ENCODE measurements at places on chromosomes 3 and 15.

GRCh38 chr15:37880009-37880834 is 54.2 kb upstream of the TMCO5A start:
- DNase-seq: no peak

DNA sequence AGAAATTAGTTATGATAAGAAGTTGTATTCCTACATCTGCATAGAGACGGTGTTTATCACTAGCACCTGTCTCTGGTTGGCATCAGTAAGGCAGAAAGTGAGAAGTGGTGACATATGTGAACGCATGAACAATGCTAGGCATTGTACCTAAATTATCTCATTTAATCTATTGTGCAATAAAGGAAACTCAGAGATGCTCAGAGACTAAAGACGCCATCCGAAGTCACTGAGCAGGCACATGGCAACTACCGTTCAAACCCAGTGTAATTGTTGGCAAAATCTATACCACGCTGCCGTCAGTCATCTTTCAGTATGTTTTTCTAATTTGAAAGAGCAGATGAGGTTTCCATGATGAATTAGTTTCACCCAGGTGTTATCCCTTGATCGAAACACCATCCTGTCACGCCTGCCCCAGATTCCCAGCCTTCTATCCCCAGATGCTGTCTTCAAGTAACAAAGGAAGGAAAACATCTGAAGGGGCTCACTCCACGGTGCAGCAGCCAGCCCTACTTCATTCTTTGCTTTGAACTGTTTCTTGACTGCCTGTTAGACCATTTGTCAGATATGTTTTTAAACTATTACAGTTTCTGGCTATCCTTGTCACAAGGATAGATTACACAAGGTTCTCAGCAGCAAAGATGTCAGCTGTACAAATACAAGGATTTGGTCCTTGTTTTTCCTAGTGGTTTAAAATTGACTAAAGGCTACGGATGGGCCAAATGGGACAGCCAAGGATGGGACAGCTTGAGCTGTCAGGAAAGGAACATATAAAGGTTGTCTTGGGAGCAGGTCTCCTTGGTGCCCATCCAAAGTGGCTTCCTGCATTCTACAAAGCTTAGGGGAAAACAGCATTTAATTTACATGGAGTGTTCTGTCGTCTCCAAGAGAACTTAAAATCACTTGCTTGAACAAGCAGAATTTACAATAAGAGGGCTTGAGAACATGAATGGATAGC is 99.1 kb downstream of the TMEM108 start:
- DNase-seq: no peak

GRCh38 chr3:149475451-149476060 is 1.1 kb downstream of the TM4SF4 start:
- no peak for DNase-seq

DNA sequence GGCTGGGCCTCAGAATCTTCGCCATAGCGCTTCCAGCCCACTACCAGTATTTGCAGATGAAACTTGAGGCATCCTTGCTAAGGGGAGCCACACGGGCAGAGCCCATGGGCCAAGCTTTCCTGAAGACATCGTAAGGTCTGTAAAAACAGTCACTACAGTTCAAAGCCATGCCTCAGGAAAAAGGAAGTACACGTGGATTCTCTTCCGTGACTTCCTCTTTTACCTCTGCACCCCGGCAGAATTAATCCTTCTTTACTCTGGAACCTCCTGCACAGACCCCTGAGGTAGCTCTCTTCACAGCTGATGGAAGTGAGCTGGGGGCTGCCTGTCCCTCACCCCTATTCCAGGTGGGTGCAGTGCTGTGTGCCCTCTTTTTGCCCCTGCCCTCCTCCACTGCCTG is 129.2 kb downstream of the CHDH start:
- DNase-seq: no peak

- DNase-seq: no peak
Measured at GRCh38 chr15:29346998-29347397, 77.4 kb upstream of the NSMCE3 start.

GRCh38 chr3:48566401-48566760 is 2.8 kb upstream of the UCN2 start:
- no peak for DNase-seq

DNA sequence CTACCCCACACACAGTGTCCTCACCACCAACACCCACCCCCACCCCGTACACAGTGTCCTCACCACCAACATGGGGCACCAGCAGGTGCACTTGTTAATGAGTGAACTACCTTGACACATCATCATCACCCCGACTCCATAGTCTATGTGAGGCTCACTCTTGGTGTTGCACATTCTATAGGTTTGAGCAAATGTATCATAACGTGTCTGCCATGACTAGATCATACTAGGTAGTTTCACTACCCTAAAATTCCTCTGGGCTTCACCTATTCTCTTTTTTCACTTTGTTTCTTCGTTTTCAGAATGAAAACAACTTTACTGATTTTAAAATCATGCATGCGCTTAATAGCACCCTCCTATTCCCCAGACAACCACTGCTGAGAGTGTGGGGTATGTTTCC is 102.6 kb upstream of the SLC6A6 start:
- no peak for DNase-seq

DNA sequence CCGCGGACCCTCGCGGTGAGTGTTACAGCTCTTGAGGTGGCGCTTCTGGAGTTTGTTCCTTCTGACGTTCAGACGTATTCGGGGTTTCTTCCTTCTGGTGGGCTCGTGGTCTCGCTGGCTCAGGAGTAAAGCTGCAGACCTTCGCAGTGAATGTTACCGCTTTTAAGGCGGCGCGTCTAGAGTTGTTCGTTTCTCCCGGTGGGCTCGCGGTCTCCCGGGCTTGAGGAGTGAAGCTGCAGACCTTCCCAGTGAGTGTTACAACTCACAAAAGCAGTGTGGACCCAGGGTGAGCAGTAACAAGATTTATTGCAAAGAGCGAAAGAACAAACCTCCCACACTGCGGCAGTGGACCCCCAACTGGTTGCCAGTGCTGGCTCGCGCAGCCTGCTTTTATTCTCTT is 177.1 kb downstream of the UACA start:
- DNase-seq: no peak

- DNase-seq: no peak
Measured at GRCh38 chr3:131394400-131394799, 12.8 kb downstream of the NUDT16 start.

GRCh38 chr3:72488738-72489035 is 359.6 kb downstream of the SHQ1 start:
- DNase-seq: no peak

- no peak for DNase-seq
Measured at GRCh38 chr3:112136959-112137693, 4.1 kb upstream of the GCSAM start.

- DNase-seq: no peak
Measured at GRCh38 chr15:100020614-100021013, 287.4 kb upstream of the LYSMD4 start.

DNA sequence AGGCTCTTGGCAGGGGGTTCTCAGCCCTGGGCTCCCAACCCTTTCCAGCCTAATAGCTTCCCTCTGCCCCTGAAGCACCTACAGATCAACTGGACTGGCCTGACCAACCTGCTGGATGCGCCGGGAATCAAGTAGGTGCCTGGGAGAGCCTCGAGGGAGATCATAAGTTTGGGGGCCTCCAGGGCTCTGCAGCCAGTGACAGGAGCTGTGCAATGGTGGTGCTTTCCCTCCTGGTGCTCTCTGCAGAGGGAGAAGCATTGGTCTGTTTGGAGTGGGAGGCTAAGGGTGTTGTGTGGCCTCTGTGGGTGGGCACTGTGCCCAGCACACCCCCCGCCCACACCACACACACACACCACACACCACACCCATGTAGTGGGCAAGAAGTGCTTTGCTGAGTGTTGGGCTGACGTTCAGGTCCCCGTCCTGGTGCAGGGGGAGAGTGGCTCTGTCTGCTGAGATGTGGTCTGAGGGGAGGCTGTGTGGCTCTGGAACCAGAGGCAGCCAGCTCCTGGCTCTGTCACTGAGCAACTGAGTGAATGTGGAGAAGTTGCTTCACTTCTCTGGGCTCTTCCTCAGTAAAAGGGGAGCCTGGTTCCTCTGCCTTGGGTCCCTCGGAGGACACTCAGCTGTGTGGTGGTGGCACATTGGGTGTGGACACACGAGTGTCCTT is 26.3 kb downstream of the ESYT3 start:
- DNase-seq: no peak

DNA sequence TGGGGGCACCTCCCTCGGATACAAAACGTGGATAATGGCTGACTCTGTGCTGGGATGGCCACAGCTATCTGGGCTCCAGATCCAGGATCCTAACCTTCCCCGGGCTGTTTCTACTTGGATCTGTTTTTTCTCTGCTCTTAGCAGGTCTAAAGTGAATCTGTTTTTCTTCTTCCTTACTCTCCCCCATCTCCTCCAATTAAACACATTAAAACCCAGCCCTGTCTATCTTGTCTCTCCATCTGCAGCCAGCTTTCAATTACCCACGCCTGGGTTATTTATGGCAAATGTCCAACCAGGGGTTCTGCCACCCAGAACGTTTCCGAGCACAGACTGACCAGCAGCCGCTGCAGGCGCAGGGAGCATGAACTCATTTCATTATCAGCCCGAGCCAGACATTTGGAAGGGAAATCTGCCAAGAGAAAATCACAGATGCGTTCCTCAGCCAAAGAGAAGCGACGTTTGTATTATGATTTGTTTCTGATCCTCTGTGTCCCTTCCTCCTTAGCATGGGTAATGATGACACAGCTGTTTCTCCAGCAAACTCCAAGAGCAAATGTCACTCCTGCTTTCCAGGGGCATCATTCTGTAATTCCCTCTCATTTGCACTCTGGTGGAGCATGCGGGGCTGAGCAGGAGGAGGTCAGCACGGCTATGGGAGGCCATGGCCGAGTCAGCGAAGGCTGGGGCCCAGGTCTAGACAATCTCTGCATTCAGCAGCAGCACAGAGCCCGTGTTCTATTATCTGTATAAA is 42.0 kb downstream of the UMPS start:
- no peak for DNase-seq

DNA sequence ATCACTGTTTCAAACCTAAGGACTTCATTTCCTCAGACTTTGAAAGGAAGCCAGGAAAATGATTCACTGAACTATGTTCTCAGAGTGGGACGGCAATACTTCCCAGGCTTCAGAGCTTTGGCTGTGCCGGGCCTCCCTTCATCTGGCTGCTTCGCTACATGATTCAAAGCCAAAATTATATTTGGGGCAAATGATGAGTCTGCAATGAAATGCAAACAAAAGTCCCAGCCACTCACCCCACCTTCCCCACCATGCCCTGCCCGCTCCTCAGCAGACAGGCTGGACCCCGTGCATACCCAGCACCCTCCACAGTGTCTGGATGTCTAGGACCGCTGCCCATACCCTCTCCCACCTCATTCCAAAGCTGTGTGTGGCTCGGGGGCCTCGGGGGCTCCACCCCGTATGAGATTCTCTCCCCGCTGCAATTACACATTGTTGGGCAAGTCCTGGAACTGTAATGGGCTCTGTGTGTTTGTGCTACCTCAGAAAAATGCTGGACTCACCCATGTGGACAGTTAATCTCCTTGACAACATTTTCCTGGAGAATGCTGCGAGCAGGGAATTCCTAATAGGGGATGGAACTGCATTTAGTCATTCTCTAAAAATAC is 32.2 kb downstream of the ATP10A start:
- no peak for DNase-seq

- no peak for DNase-seq
Measured at GRCh38 chr3:133375403-133375745, 24.5 kb upstream of the BFSP2 start.

DNA sequence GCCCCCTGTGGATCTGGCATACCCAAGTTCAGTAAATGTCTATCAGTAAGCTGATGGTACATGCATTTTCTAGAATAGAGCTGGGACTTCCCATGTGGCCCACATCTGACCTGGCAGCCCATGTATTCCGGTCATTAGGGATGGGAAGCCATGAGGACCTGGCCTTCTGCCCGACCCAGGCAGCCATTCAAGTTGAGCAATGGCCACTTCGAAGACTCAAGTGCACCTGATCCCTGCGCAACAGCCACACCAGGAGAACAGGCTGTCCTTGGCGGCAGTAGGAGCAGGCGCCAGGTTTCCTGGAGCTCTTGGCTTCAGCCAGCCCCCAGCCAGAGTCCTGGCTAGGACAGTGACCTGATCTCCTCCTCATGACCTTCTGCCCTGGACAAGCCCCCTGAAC is 14.6 kb downstream of the HEMK1 start:
- no peak for DNase-seq

- no peak for DNase-seq
Measured at GRCh38 chr3:61060411-61060861, 190.8 kb downstream of the FHIT start.

DNA sequence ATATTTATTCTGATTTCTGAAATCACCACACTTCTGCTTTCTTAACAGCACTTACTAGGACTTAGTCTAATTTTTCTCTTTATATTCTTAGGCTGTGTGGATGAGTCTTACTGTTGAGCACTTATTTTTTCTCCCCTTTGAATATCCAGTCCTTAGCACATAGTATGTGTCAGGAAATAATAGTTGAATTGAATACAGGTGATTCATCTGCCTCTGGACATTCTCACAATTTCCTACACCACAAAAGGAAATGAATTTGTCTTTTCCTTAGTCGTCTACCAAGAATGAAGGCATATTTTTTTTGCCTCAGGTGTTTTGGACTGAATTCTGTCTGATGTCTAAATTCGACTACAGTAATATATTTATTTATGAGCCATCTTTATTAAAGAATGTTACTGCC is 204.2 kb downstream of the GHSR start:
- no peak for DNase-seq

DNA sequence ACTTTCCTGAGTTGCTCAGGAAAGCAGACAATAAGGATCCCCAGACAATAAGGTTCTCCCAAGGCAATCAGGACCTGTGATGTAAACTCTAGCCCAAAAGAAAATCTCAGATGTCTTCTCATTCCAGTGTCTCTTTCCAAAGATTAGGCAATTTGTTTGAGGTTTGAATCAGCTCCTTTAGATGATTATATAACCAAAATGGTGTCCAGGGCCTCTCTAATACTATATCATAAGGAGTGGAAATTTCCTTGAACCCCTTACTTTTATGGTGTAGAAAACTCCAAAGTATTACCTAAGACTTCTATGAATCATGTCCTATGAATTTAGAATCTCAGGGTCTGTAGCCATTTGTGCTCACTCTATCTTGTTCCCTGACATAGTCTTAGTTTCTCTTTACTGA is 65.9 kb downstream of the GPR176 start:
- DNase-seq: no peak

- no peak for DNase-seq
Measured at GRCh38 chr15:48721061-48721810, 75.7 kb upstream of the FBN1 start.

DNA sequence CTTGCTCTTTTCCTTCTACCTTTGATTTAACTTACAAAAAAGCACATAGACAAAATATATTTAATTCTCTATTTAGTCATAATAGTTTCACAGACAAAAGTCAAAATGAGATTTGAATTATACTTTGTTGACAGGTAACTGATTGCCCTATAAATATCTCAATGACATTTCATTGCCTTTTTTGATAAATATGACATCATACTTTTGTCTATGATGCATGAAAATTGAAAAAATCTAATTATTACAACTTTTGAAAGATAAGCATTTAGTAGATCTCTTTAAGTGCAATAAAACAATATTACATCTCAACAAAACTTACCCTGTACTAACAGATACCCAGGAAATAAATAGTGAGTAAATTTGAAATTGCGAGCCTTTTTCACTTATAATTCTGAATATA is 147.9 kb downstream of the SERPINI1 start:
- DNase-seq: no peak

GRCh38 chr3:129598000-129598381 is 8.5 kb downstream of the PLXND1 start:
- DNase-seq: no peak

Data from activated CD4-positive, alpha-beta T cell treated with anti-CD3 and anti-CD28 coated beads, Interleukin-2, amount 50 U/mL, for 48 hours (primary cell).